ENCODE measurements at places on chromosomes 3 and 15.

- no peak for DNase-seq
Observed at GRCh38 chr3:119497820-119498185, 544 bp upstream of the TIMMDC1 start.

DNA sequence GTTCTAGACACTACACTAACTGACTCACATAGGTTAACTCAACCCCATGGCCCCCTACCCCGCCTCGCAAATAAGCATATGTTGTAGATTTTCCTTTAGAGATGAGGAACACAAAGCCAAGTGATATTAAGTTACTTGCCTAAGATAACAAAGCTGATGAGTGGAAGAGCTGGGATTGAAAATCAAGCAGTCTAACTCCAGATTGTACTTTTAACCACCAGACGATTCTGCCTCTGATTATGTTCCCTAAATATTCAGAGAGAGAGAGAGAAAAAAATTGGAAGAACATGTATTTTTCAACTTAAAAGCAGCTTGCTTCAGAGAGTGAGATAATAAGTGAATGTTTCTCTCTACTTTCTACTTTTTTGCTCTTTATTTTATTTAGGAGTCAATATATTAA lies 66.9 kb upstream of the THBS1 start:
- no peak for DNase-seq

DNA sequence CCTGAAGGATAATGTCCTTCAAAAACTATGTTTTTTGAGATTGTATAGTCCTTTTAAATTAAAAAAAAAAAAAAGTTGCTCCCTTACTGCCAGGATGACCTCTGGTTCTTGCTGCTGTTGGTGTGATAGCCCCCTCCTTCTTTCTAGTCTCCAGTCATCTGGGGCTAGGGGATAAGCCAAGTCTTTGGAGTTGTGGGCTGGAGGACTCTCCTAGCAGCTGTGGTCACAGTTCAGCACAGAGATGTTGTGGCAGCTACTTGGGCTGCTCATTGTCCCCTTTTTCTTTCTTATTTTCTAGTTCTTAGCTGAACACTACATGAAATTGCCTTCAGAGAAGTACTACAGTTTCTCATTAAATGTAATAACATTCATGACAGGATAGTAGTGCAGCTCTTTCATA lies 39.2 kb upstream of the APH1B start:
- DNase-seq: no peak

DNA sequence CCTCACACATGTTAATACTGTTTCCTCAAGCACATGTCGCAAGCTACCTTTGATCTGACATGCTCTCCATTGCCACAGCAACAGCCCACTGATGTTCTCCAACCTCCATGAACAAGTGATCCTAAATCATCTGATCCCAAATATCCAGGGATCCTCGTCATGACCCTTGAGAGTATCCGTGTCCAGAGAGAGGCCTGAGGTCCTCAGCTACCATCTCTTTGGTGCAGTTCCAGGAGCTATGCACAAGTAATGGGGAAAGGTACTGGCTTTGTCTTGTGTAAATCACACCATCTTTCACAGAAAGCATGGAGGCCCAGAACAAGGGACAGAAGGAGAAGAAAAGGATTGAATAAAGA lies 2.4 kb downstream of the GCSAM start:
- no peak for DNase-seq

- no peak for DNase-seq
Observed at GRCh38 chr3:64575211-64575844, 112.5 kb downstream of the ADAMTS9 start.

DNA sequence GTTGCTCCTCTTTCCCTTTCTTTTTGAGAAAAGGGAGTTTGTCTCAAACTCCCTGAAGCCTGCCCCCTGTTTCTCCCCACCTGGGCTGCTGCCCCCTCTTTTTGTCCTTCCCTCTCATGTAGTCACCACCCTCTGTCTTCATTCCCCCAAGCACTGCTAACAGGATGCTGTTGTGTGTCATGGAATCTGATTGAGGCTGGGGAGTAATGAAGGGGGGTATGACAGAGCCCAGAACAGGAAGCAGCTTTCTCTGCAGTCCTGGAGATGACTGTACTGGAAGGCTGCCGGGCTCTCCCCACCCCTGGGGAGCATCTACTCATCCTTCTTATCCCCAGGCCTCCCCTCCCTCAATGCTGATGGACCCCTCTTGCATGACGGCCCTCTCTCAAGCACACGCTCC lies 181.6 kb downstream of the ABHD5 start:
- no peak for DNase-seq

DNA sequence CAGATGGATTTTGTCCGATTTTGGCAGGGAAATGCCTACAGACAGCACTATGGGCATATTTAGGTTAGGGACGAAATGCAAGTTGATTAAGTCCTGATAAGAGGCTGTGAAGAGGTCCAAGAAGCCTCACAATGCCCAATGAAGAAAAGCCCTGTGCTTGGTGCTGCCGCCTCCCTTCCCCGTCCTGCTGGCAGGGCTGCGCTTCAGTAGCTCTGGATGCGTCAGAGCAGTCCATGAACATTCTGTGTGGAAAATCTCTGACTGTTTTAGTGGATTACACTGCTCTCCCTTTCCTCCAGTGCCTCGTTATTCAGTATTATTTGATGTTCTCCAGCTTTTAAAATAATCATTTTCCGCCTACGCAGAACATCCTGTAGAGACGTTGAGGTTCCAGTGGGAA lies 39.6 kb downstream of the MLH1 start:
- no peak for DNase-seq
